ENCODE measurements at places on chromosomes 16 and 17.

- no peak for DNase-seq
These were observed 152.6 kb downstream of the IRF8 start for GRCh38 chr16:86051368-86052114.

GRCh38 chr17:68205808-68206720, 41.8 kb upstream of the AMZ2 start:
- DNase-seq: no peak

GRCh38 chr17:78922816-78923498, 2.2 kb downstream of the TIMP2 start:
- DNase-seq: no peak

- no peak for DNase-seq
These were observed 43.0 kb upstream of the MSI2 start for GRCh38 chr17:57213180-57213825.

- no peak for DNase-seq
These were observed at the start of gene HS3ST4 for GRCh38 chr16:25691519-25692091. Gene HS3ST4, plus strand, starts transcription at chr16:25691959.

DNA sequence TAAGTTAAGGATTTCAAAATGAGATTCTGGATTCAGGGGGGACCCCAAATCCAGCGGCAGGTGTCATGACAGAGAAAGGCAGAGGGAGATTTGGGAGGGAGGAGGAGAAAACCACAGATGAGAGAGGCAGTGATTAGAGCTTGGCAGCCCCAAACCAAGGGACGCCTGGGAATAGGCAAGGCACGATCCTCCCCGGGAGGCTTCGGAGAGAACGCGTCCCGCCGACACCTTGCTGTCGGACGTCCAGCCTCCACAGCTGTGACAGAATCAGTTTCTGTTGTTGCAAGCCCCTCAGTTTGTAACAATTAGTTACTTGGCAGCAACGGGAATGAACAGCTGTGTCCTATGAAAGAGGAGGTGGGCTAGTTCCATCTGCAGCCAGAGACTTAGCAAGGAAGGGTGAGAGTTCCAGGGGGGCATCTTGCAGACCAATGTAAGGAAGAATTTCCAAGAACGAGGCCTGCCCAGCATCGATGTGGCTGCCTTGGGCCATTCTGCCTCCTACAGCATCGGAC, 110.7 kb upstream of the SDK2 start:
- no peak for DNase-seq

DNA sequence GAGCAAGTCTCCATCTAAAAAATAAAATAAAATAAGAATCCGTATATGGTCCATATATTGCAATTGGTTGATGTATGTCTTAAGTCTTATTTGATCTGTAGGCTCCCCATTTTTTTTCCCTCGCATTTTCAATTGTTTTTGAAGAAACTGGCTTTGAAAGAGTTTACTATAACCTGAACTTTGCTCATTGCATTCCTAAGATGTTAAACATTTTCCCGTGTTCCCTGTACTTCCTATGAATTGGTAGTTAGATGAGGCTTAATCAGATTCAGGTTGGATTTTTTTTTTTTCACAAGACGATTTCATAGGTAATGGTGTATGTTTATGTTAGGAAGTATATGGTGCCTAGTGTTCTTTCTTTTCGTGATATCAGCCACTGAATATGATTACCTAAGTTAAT, 3.3 kb downstream of the LRRC36 start:
- DNase-seq: no peak

DNA sequence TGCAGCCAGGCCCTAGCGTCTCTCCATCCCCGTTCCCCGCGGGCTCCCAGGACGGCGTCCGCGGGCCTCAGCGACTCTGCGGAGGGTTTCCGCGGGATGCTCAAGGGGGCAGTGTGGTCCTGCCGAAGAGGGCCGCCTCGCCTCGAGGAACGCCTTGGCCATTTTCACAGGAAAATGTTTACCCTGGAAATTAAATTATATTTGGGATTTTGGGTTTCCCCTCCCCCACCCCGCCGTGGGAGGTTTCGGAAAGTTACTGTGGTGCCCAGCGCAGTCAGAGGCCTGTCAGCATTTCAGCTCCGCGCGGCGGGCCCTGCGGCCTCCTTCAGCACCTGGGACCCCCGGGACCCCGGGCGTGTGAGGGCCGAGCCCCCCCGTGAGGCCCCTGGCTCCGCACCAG, 94.5 kb downstream of the PCTP start:
- DNase-seq: peak; percentile 48

DNA sequence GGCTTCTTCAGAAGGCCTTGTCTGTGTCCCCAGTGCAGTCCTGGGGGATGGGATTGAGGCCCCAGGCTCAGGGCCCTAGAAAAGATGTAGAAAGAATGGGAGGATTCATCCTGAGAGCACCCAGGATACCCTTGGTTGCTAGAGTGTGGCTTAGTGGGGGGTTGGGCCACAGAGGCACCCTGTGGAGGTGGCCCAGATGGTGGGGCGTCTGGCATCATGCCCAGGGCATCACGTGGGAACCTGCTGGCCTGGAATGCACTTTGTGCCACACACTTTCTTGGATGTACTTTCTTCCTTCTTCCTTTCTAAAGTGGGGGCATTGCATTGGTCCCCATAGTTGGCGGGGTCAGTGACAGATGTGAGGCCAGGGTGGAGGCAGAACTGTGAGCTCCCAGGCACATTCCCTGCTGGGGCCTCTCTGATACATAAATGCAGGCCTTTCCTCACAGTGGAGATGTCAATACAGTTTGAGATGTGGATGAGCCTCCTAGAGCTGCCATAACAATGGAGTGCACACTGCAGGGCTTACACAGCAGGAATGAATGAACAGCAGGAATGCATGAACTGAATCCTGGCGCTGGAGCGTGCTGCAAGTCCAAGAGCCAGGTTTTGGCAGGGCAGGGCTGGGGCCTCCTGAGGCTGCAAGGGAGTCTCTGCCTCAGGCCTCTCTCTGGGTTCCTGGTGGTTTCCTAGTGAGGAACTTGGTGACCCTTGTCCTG, 43.3 kb downstream of the MGAT5B start:
- DNase-seq: no peak

- no peak for DNase-seq
These were observed 29.0 kb upstream of the PITPNA start for GRCh38 chr17:1591474-1592090.

- DNase-seq: no peak
These were observed 1.2 kb upstream of the GPT2 start for GRCh38 chr16:46882940-46883307.

DNA sequence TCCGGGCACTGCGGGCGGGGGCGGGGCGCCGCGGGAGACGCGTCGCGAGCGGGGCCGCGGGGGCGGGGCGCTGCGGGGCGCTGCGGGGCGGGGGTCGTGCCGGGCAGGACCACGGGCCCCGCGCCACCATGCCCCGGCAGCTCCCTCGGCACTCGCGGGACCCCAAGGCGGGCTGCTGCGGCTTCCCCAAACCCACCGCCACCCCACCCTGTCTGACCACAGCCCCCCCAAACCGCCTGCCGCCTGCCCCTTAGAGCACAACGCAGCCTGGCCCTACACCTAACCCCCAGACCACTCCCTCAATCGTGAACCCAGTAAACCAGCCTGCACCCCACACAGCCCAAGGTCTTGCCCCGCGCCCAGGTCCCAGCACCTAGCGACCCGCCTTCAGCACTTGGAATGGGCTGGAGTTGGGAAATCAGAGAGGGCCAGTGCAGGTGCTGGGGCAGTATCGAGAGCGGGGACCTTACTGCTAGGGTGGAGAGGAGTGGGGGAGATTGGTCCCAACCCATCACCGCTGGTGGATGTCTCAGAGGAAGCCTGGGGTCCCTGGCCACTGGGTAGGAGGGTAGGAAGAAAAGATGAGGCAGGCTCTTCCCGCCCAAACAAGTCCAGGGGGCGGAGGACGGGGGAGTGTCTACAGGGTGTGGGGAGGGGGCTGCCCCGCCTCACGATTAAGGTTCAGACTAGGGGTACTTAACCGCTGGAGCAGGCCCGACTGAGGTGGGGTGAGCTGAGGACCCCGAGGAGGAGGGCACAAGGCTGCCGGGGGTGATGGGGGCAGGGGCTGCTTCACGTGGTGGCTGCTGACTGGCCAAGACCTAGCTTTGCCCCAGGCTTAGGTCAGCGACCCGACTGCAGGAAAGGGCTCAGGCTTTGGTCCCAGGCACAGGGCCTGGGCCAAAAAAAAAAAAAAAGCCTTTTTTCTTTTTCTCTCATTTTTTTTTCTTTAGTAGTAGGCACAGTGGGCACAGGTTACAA, 539 bp upstream of the VAMP2 start:
- DNase-seq: no peak

- no peak for DNase-seq
These were observed 4.8 kb downstream of the BCAR1 start for GRCh38 chr16:75246504-75247205.

DNA sequence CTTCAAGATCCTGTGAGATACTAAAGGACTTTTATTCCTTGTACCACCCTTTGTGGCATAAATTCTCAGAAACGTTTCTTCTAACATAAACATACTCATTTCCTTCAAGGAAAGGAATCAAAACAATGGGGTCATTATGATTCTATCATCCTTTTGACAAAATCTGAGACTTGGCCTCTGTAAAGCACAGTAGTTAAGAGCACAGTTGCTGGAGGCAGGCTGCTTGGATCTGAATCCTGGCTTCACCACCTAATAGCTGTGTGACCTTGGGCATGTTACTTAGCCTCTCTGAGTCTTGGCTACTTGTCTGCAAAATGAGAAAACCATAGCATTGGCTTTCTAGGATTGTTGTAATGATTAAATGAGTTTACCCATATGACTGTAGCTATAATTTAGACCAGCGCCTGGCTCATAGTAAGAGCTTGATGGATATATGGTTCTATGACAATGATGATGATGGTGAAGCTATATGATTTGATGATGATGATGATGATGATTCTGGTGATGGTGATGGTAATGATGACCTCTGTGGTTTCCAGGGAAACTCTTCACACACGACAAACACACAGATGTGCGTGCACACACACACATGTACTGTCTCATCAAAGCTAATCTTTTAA, 6.1 kb upstream of the KRT31 start:
- no peak for DNase-seq

GRCh38 chr16:6892966-6893365, 439.7 kb upstream of the RBFOX1 start:
- no peak for DNase-seq

DNA sequence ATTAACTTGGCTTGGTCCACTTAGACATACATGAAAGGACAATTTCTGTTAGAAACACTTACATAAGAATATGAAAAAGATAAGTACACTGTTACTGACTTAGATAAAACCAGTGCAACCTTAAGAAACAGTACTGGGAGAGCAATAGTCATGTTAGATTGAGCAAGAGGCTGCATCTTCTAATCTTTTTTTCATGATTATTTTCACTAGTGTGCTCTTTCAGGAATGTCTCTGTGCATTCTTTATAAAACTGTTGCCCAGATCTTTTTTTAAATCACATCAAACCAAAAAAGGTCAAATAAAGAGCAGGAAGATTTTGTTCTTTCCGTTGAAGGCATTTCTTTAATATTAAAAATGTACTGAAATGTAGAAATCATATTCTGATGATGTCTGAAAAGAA, 100.7 kb upstream of the AXIN2 start:
- no peak for DNase-seq

GRCh38 chr17:3536716-3537115, 20.9 kb downstream of the TRPV3 start:
- no peak for DNase-seq

GRCh38 chr17:44385287-44386181, 3.9 kb downstream of the ITGA2B start:
- peak; percentile 75 for DNase-seq
